Stimulated activated CD4-positive, alpha-beta T cell treated with anti-CD3 and anti-CD28 coated beads, TNF-alpha, amount 100 ng/mL, for 1 hour (primary cell): ENCODE measurements at places on chromosomes 16 and 17.

DNA sequence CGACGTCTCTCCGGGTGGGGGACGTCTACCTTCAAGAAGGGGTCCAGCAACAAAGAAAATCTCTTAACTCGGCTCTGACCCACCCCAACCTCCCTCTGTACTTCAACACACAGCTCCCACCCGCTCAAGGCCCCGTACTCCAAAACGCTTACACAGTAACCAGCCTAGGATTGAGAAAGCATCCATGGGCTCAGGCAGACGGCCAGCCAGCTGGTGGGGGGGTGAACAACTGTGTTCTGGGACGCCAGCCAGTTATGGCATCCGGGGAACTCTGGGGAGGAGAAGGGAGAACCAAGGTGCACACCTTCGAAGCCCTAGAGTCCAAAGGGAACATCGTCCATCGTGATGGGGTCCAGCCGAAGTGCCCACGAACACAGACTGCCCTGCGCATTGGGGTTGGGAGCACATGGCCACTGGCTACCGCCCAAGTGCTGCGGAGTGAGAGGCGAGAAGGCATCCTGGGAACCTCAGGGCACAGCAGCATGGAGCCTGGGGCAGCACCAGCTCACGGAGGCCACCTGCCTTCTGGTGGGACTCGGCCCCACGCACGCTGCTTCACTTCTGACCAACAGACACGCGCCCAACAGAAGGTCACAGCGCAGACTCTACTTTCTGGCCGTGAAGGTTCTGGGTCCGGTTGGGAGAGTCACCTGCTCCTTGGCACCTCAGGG, 14.3 kb downstream of the SLC16A3 start:
- no peak for DNase-seq

- no peak for DNase-seq
These were observed 2.1 kb upstream of the DNASE1L2 start for GRCh38 chr16:2233872-2234812.

GRCh38 chr17:80082403-80083135, 18.8 kb upstream of the GAA start:
- peak; percentile 31 for DNase-seq

GRCh38 chr17:64216338-64217248, 46.5 kb downstream of the TEX2 start:
- no peak for DNase-seq

DNA sequence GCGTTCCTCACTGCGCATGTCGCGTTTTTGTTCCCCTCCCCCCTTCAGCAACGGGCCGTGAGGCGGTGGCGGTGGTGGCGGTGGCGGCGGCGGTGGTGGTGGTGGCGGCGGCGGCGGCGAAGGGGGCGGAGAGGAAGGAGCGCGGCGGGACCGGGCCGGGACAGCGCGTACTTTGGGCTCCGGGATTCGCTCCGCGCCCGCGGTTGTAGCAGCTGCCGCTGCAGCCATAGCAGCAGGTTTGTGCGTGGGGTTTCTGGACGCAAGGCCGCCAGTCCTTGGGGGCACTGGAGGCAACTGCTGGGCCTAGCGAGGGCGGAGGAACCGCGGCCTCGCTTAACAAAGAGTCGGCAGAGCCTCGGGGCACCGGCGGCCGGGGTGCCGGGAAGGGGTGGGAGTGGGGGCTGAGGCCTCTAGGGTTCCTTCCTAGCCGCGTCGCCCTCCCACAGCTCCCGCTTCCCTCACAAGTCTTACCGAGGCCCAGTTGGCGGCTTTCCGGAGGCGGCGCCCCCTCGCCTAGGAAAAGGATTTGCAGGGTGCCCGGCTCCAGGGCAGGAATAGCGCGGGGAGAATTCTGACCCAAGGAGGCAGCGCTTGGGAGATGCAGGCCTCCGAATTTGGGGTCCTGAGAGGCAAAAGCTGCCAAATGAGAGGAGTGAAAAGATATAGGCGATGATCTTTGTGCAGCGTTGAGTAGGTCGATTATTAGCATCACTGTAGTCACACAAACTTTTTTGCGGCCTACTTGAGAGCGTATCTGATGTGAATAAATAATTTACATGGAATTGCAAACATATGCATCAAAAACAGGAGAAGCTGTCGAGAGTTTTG, at the start of gene DDX42:
Gene DDX42 (plus strand): TSS at position 30 of the 828 bp plus-strand sequence. CDS start 12,880 bp downstream, outside the sequence.
- DNase-seq, result peak; percentile 84

GRCh38 chr17:59825533-59826322, 67.0 kb downstream of the TUBD1 start:
- DNase-seq, result no peak

GRCh38 chr17:17556671-17557070, 34.8 kb downstream of the PEMT start:
- no peak for DNase-seq

DNA sequence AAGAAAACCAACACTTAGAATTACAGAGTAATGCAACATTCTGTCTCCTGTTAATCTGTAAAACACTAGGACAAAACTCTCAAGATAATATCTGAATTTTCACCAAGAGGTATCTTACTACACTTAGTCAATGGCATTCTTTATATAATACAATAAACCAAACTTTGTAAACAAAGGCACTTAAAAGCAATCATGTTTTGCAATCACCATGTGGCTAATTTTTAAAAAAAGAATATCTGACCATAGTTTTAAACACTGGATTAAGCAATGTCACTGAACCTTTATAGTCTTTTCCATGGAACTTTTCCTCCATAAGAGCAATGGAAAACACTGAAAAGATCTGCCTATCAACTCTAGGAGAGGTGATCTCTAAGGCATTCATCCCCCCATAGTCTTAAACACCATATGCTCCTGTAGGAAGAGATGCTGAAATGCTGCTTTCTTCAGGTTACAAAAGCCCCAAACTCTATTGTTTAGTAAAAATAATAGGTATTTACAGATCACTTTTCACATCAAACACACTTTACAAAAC, 144.2 kb upstream of the CORO6 start:
- no peak for DNase-seq

- no peak for DNase-seq
These were observed 97.7 kb downstream of the CBLN1 start for GRCh38 chr16:49183911-49184310.

- DNase-seq, result no peak
These were observed 665.2 kb downstream of the TOX3 start for GRCh38 chr16:51881731-51882130.

DNA sequence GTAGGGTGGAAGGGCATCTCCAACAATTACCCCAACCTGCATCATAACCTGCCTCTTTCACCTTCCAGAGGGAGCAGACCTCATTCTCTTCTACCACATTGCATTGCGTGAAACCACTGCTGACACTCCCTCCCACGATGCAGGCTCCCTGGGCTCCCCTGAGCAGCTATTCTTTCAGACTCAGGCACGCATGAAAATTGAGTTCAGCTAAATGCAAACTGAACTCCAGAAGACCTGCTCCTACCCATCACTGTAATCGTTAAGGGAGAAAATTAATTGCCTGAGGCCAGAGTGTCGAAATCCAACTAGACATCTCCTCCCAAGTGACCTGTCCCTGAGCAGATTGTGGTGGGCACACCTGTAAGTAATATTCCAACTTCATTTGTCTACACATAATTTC, 186.0 kb downstream of the GRIN2A start:
- DNase-seq, result no peak

- DNase-seq, result peak; percentile 74
These were observed at the start of gene KCNH4 for GRCh38 chr17:42180922-42181850. TSS of gene KCNH4 (minus strand) at chr17:42181142. CDS start at chr17:42180945, 197 bp downstream.

DNA sequence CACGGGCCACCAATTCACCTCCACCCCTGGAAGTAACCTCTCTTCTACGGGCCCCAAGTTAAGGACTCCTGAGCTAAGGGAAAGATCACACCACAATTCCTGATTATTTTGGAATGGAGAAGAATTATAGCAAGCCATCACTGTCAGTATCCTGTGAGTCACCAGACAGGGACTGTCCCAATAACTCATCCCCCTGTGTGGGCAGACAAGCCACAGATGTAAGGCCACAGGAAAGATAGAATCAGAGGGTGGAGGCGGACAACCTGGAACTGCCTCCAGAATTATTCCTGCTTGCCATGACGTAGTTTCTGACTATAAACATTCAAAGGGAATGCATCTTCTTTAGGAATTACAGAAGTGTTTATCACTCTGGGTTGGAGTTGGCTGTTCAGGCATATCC, 5.8 kb upstream of the MYO1D start:
- DNase-seq, result no peak

- no peak for DNase-seq
These were observed 256.9 kb upstream of the PMFBP1 start for GRCh38 chr16:72428681-72429376.

GRCh38 chr16:13344001-13344400, 442.6 kb downstream of the SHISA9 start:
- no peak for DNase-seq

DNA sequence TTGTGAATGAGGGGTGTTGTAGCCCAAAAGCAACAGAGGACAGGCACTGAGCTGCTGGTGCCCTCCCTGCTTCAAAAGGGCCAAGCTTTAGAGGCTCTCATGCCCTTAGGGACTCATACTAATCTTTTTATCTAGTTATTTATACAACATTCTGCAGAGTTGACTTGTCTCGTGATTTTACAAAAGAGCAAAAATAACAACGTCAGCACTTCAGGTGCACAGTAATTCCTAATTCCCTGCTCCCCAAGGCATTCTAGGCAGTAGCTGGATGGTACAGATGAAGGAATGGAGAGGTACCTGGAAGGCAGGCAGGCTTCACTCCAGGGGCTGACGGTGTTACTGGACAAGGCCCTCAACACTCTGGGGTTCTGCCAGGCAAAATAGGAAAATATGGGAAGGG, 406.7 kb upstream of the CCL2 start:
- no peak for DNase-seq

GRCh38 chr16:86681031-86681756, 102.8 kb downstream of the FOXL1 start:
- DNase-seq, result no peak

DNA sequence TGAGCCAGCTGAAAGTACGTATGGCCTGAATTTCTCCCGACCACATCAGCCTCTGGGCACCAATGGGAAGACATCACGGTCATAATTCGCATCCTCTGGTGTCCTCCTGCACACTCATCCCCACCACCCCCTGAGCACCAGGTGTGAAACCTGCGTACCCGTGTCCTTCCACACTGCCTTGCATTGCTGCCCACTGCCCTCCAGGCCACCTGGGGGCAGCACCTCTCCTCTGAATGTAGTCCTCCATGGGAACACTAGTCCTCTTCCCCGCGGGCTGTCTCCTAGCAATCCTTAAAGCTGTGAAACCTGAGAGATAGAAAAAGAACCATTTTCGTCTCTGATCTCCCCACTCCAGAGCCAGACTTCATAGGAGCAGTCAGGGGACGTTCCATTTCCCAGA, 125.5 kb downstream of the ZNF18 start:
- DNase-seq, result no peak

DNA sequence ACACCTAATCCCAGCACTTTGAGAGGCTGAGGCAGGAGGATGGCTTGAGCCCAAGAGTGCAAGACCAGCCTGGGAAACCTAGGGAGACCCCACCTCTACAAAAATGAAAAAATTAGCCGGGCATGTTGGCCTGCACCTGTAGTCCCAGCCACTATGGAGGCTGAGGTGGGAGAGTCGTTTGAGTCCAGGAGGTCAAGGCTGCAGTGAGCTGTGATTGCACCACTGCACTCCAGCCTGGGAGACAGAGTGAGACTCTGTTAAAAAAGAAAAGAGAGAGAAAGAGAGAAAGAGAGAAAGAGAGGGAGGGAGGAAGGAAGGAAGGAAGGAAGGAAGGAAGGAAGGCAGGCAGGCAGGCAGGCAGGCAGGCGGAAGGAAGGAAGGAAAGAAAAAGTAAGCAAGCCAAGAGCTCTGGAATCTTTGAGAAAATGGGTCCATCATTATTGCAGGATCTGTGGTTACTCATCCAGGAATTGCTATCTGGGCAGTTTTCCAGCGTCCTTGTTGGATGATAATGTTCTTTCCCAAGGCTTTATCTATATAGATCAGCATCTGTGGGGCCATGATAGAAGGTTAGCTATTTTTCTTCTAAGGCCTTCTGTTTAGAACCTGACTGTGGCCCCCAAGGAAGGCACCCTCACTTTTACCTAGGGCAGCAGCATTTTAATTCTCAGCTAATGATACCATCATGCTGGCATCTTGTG, 533.2 kb upstream of the CDH5 start:
- no peak for DNase-seq

GRCh38 chr17:35773679-35774425, 13.2 kb downstream of the C17orf50 start:
- no peak for DNase-seq

DNA sequence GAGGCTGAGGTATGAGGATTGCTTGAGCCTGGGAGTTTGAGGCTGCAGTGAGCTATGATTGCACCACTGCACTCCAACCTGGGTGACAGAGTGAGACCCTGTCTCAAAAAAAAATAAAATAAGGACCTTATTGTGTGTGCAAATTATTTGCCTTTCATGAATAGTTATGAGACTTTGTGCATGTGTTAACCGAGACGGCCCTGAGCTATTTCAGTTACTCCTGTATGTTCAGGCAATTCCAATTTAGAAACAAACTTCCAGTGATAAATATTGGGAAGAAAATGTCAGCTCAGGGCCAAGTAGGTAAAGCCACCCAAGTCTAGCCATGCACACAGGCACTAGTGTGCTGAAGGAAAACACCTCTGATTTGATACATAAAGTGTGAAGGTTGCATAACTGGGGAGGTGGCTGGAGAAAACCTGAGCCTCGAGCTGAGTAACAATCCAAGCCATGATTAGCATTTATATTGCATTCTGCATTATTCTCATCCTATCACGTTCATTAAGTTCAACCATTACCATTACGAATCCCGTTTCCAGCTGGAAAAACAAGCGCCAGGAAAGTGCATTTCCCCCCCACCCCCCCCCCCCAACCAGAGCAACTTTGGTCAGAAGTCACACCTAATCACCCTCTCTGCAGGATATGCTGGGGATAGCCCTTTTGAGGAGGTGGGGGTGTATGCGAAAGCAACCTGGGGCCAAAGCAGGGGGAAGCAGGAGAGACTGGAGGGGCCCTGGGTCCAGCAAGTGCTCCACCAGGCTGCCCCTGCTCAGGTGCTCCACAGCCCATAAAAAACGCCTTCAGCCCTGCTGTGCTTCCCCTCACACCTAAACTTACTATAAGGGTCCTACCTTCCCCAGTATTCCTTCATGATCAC, 18.6 kb upstream of the ENDOV start:
- DNase-seq, result no peak

DNA sequence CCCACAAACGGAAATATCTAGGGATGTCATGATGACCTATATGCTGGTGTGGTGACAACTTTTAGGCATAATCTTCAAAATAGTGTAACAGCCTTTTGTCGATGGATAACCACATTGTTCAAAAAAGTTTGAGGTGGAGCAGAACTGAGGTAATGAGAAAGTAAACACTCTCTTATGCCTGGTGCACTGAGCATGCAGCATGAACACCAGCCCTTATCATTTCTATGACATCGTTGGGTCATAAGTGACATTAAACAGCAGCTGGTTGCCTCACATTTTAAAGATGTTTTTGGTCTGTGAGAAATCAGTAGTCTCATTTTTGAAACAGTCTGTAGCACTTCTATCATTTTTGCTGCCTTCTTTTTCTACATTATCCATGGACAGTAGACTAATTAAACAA, 1.8 kb downstream of the KRT23 start:
- DNase-seq, result no peak

DNA sequence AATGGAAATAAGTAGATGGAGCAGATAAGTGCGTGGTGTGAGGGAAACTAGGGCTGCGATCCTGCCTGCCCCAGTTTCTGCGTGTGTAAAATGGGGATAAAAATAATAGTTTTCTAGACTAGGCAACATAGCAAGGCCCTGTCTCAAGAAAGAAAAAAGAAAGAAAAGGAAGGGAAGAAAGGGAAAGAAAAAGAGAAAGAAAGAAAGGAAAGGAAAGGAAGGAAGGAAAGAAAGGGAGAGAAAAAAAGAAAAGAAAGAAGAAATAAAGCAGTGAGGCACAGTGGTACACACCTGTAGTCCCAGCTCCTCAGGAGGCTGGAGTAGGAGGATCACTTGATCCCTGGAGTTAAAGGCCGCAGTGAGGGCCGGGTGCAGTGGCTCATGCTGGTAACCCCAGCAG, 2.2 kb upstream of the PKMYT1 start:
- DNase-seq, result no peak

GRCh38 chr16:23114131-23114904, 34.9 kb downstream of the USP31 start:
- no peak for DNase-seq
